Dorsolateral prefrontal cortex (tissue), 122 donors: ENCODE measurements at places on chromosomes 7 and 10.

- no peak for DNase-seq
Observed at GRCh38 chr10:72162978-72163377, 52.8 kb upstream of the ANAPC16 start.

DNA sequence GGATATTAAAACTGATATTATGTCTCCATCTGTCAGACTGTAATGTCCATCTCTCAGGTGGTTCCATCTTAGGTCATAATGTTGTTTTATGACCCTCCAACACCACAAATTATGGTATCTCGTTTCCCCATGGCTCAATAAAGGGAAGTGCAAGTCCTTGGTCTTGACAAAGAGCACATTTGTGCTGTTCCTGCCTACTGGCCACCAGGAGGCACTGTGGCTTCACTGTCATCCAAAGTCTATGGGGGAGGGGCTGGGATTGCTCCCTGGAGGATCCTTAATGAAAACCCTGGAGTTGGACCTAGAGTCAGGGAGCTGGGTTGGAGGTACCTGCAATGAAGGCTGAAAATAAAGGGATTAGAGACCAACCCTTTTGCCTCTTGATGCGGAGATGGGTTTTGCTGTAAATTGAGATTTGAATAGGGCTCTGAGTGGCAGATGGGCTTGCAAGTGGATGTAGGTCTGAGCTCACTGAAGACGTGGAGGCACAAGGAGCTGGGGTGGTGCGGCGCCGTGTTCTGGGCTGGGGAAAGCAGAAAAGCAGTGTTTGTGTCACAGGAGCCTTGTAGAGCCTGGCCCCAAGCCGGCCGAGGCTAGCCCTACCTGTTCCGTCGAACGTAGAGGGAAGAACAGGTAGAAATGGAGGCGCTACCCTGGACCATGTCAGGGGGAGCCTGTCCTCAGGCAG, 180.5 kb upstream of the PRSS58 start:
- no peak for DNase-seq

DNA sequence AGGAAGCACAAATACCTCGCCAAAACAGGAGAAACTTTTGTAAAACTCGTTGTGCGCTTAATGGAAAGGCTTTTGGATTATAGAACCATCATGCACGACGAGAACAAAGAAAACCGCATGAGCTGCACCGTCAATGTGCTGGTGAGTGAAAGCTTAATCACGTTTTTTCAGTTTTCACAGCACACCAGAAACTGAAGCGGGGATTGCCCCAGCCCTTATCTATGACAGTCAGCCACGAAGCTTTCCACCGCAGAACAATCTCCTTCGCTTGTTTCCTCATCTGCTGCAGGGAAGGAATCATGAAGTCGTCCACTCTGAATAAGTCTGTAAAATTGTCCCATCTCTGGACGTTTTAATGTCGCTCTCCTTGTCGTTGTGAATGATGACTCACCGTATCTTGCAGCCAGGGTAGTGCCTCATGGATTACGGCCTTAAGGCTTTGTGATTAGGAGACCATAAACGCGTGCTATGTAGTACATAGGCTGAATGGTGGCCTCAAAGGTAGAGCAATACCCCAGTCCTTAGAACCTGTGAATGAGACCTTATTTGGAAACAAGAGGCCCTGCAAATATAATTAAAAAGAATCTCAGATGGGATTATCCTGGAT, 174.9 kb upstream of the NPS start:
- no peak for DNase-seq

- DNase-seq: no peak
Observed at GRCh38 chr10:31381766-31382316, 62.8 kb downstream of the ZEB1 start.
